ENCODE measurements at places on chromosomes 6 and 20. TPM values are rescaled to one million over a fixed set of nuclear protein-coding genes. Genes with fewer than 3 reads are reported as not detected.

The ZNF311 gene
- polyA plus RNA-seq, result 0.10 TPM

GRCh38 chr20:14785065-14785743, 447.8 kb upstream of the FLRT3 start:
- H3K36me3 ChIP-seq, result no peaks in the 10 kb centered on the region
- H3K27ac ChIP-seq, result no peak overlapping the region
- H3K4me3 ChIP-seq, result no peak overlapping the region
- H3K27me3 ChIP-seq, result no peaks in the 10 kb centered on the region

The SNRPB2 gene
- 92.2 TPM for polyA plus RNA-seq

GRCh38 chr6:148443798-148444560, 101.3 kb downstream of the SASH1 start:
- no peak overlapping the region for H3K4me3 ChIP-seq
- H3K27me3 ChIP-seq, result no peaks in the 10 kb centered on the region
- peaks cover 18% of the 10 kb centered on the region for H3K4me1 ChIP-seq
- H3K27ac ChIP-seq, result no peak overlapping the region

GRCh38 chr20:52268184-52268749, 76.7 kb upstream of the ZFP64 start:
- DNase-seq, result no peak
- H3K27me3 ChIP-seq, result no peaks in the 10 kb centered on the region
- H3K36me3 ChIP-seq, result no peaks in the 10 kb centered on the region
- H3K4me1 ChIP-seq, result no peaks in the 10 kb centered on the region

GRCh38 chr20:53873230-53873604, 197.2 kb downstream of the BCAS1 start:
- no peaks in the 10 kb centered on the region for H3K4me1 ChIP-seq
- no peak for DNase-seq
- no peaks in the 10 kb centered on the region for H3K27me3 ChIP-seq
- no peaks in the 10 kb centered on the region for H3K36me3 ChIP-seq
- no peak overlapping the region for H3K27ac ChIP-seq

The CLPSL1 gene
- polyA plus RNA-seq, result not detected

DNA sequence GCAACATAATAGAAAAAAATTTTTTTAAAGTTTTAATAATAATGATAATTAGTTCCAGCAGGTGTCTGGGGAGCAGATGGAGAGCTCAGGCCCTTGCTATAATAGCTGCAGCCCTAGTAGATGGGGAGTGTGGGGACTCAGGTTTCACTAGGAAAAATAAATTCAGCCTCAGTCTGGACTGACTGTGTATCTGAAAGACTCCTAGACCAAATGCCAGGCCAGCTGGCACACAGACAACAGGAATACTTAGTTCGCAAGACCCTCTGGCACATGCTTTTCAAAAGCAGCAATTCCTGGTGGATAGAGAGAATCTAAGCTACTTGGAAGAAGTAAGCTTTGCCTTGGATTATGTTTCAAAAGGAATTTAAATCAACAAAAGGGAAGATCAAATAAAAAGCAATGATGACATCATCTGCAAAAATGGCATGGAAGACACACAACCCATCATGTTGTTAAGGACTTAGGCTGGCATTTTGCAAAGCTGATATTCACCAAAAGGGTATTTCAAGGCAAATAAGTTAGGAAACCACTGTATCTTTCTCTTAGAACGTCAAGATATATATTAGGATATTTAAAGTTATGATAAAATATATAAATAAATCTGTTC, 107.8 kb downstream of the RNGTT start:
- no peak for DNase-seq
- H3K4me3 ChIP-seq, result no peak overlapping the region
- H3K27me3 ChIP-seq, result no peaks in the 10 kb centered on the region
- H3K36me3 ChIP-seq, result no peaks in the 10 kb centered on the region

The PRR18 gene
- polyA plus RNA-seq, result not detected

The NR2E1 gene
- polyA plus RNA-seq, result not detected

DNA sequence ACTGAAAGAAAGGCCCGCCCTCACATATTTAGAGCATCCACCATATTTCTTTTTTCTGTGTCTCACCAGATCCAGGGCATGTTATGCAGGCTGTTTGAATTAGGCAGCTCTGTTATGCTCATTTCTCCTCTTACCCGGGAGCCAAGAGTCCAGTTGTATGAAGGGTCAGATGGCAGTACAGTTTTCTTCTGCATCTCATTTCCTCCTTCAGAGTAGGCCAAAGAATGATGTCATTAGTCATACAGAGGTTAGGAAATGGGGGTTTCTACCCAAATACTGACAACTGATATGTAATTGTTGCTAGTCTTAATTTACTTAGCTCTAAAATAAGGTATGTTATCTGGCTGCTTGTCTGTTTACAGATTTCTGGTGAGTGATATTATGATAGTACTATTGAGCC, 130.8 kb downstream of the SOBP start:
- no peak overlapping the region for H3K4me3 ChIP-seq
- no peak for DNase-seq
- no peaks in the 10 kb centered on the region for H3K36me3 ChIP-seq
- H3K27me3 ChIP-seq, result no peaks in the 10 kb centered on the region

DNA sequence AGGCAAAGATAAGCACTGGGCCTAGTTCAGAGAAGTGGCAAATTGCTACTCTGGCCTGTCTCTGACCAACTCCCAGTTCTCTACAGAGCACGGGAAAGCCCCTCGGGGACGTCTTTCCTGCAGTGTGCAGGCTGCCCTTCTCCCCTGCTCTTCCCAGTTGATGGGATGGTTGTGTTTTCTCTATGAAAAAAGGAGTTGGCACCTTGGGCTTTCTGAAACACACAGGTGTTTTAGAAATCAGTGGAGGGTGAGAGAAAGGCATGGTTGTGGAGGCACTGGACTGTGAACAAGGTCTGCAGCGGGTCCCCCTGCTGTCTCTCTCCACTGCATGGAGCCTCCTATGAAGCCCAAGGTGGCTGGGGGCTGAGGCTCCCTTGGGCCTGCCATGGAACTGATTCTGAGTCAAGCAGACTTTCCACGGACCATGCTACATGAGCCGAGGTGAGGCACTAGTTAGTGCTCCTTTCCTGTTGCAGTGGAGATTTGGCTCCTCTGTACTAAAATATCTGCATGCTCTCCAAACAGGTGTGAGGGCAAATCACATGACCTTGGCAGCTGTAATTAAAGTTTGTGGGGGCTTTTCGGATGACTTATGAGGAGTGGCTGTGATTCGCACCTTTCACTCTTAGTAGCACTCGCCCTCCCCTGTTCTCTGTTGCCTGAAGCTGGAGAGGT, 16.3 kb downstream of the GTSF1L start:
- H3K27ac ChIP-seq, result no peak overlapping the region
- no peak for DNase-seq
- H3K4me1 ChIP-seq, result no peaks in the 10 kb centered on the region
- H3K4me3 ChIP-seq, result no peak overlapping the region
- H3K36me3 ChIP-seq, result no peaks in the 10 kb centered on the region

GRCh38 chr6:142013287-142013686, 119.4 kb upstream of the GJE1 start:
- no peaks in the 10 kb centered on the region for H3K27me3 ChIP-seq
- no peaks in the 10 kb centered on the region for H3K36me3 ChIP-seq
- H3K27ac ChIP-seq, result no peak overlapping the region
- no peak for DNase-seq

DNA sequence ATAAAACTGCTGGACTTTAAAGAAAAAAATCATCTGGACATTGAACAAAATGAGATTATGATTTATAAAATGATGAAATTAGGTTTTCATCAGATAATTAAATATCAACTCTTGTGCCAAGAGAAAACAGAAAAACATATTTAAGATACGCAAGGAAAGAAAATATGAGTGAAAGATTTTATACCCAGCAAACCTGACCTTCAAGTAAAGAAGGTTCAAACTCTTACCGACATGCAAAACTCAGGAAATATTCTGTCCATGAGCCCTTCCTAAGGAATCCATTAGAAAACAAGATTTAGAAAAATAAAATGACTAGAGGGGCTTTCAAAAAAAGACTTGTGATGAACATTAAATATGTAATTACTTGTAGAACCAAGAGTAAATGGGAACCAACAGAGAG, 257.2 kb upstream of the ARID1B start:
- H3K36me3 ChIP-seq, result no peaks in the 10 kb centered on the region
- no peak overlapping the region for H3K27ac ChIP-seq
- DNase-seq, result no peak
- H3K4me1 ChIP-seq, result no peaks in the 10 kb centered on the region

The MYLIP gene
- polyA plus RNA-seq, result 15.4 TPM

- peaks cover 26% of the 10 kb centered on the region for H3K4me1 ChIP-seq
- H3K27me3 ChIP-seq, result no peaks in the 10 kb centered on the region
- no peaks in the 10 kb centered on the region for H3K36me3 ChIP-seq
- no peak overlapping the region for H3K4me3 ChIP-seq
- no peak for DNase-seq
- no peak overlapping the region for H3K27ac ChIP-seq
Observed at GRCh38 chr6:130964808-130965604, 98.0 kb downstream of the EPB41L2 start.

The TEAD3 gene
- polyA plus RNA-seq, result 14.5 TPM

DNA sequence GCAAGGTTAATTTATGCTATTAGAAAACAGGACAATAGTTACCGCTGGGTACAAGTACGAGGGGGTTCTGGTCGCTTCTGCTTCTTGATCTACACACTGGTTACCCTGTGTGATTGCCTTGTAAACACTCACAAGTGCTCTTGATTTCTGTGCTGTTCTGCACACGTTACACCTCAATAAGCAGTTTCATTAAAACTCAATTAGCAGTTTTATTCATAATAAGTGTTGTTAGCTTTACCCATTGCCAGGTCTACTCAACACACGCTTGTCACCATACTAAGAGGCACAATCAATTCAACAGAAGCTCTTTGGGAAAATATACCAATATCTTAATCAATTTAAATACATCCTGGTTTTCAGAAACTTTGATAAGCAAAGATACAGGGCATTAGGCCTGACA, 20.4 kb downstream of the BMP7 start:
- H3K4me1 ChIP-seq, result no peaks in the 10 kb centered on the region
- H3K27ac ChIP-seq, result no peak overlapping the region
- H3K27me3 ChIP-seq, result no peaks in the 10 kb centered on the region
- no peak overlapping the region for H3K4me3 ChIP-seq

The PSMB8 gene
- polyA plus RNA-seq, result 19.2 TPM

Measured in psoas muscle (tissue), 8 donors.